CD4-positive, CD25-positive, alpha-beta regulatory T cell (primary cell): ENCODE measurements at places on chromosomes 7 and 10. TPM values are rescaled to one million over a fixed set of nuclear protein-coding genes. Genes with fewer than 3 reads are reported as not detected.
A peak's percentile ranks its signal among the peaks of the same experiment; 100 is the strongest.

DNA sequence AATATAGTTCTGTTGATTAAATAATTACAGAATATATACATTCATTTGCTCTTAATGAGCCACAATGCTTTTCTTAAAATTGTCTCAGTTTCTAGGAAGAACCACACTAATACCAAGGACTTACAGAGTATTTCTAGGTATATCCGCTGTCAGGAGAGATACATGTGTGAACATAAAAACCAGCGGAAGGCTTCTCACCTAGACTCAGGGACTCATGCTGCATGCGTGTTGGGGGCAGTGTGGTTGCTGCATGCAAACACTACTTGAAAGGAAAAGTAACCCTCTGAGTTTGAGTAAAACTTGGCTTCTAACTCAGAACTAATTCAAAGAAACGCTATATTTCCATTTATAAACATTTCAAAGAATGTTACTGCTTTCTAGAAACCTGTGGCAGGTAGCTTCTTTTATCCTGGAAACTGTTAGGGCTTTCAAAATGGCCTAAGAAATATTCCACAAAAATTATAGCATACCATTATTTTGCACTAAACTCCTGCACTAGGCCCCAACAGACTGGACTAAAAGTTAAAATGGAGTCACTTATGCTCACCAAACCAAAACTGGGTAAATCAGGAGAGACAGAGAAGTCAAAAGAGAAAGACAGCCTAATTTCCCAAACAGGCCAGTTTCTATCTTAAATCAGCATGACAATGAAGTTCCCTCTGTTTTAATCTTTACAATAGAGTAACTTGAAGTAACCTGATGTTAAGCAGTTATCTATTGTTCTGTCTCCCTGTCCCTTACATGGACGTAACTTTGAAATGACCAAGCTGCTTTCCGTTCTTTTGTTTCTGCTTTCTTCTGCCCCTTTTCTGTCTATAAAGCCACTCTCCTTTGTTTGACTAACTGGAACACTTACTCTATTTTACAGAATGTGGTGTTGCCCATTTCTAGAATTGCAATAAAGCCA is 95.2 kb upstream of the FAM133B start:
- no peaks in the 10 kb centered on the region for H3K27me3 ChIP-seq
- H3K27ac ChIP-seq: peak overlapping the region; percentile 57
- no peaks in the 10 kb centered on the region for H3K36me3 ChIP-seq
- peaks cover 41% of the 10 kb centered on the region for H3K4me1 ChIP-seq

- H3K4me3 ChIP-seq: peak overlapping the region; percentile 34
- peak; percentile 28 for DNase-seq
- no peak overlapping the region for H3K27ac ChIP-seq
- no peaks in the 10 kb centered on the region for H3K27me3 ChIP-seq
- H3K36me3 ChIP-seq: no peaks in the 10 kb centered on the region
Observed at GRCh38 chr7:142581341-142581740, 167.9 kb upstream of the PRSS1 start.

DNA sequence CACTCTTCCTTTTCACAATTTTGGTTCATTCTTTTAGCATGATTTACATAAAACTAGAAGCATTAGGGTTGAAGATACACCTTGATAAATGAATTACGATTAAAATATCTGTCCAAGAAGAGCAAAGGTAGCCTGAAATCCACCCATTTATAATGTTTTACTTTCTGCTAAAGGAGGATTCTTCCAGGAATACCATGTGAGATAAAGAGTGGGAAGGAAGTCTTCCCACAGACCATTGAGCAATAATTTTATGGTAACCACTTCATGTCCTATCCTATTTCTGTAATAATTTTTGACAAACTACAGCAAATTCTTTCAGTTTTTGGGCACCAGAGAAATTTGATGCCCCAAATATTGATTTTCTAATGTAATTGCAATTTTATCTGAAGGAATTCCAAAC is 150.6 kb upstream of the STEAP4 start:
- H3K27ac ChIP-seq: no peak overlapping the region
- no peak for DNase-seq
- no peaks in the 10 kb centered on the region for H3K27me3 ChIP-seq
- no peak overlapping the region for H3K4me3 ChIP-seq
- H3K36me3 ChIP-seq: no peaks in the 10 kb centered on the region

PRTFDC1 gene
- 1.6 TPM for total RNA-seq

- peak overlapping the region; percentile 99 for H3K4me3 ChIP-seq
- peaks cover 29% of the 10 kb centered on the region for H3K36me3 ChIP-seq
- peaks cover 57% of the 10 kb centered on the region for H3K4me1 ChIP-seq
- DNase-seq: peak; percentile 25
Observed at GRCh38 chr7:42932811-42933591, 825 bp downstream of the MRPL32 start.

SLC13A4 gene
- total RNA-seq: not detected

DNA sequence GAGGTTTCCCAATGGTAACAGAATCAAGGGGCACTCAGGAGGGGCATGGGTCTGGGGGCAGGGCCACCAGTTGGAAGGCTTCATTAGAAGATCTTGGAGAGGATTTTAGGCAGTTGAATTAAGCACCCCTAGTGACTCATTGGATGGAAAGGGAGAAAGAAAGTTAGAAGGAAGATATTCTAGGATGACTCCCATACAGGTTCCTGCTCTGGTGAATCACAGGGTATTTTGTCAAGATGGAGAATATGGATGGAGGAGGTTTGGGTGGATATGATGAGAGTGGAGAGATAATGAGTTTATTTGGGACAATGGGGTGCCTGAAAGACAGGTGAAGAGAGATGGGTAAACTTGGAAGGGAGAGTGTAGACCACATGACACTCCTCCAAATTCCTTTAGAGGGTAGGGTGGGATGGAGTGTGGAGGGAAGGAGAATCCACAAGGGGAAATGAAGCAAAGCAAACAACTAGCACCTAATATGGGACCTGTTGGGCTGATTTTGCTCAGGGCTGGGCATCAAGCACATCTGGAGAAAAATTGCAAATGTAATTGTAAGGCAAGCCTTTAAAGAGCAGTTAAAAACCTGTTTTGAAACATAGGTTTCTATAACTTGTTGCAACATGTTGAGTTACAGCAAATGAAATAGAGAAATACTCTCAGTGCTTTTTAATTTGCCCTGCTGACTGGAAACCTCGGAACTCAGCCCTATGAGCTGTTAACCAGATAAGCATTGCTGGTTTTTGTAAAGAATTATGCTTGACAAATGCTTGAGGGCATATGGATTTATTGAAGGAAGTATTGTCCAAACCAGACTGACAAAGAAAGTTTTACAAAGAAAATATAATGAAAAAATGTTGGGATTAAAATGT is 2.9 kb upstream of the ENTPD7 start:
- peaks cover 15% of the 10 kb centered on the region for H3K4me1 ChIP-seq
- H3K27ac ChIP-seq: no peak overlapping the region
- peaks cover 21% of the 10 kb centered on the region for H3K27me3 ChIP-seq
- no peaks in the 10 kb centered on the region for H3K36me3 ChIP-seq
- DNase-seq: no peak

H2BK1 gene
- 3.8 TPM for total RNA-seq

DPY19L1 gene
- 8.3 TPM for total RNA-seq

CDC14C gene
- not detected for total RNA-seq

GRCh38 chr10:50322077-50322476 is 70.8 kb upstream of the ASAH2 start:
- peaks cover 28% of the 10 kb centered on the region for H3K36me3 ChIP-seq
- peaks cover 55% of the 10 kb centered on the region for H3K4me1 ChIP-seq
- peak overlapping the region; percentile 58 for H3K27ac ChIP-seq
- no peaks in the 10 kb centered on the region for H3K27me3 ChIP-seq
- peak; percentile 48 for DNase-seq

IL6 gene
- total RNA-seq: not detected

GRCh38 chr7:99848420-99849216 is 20.8 kb downstream of the CYP3A43 start:
- H3K36me3 ChIP-seq: no peaks in the 10 kb centered on the region
- H3K4me3 ChIP-seq: no peak overlapping the region
- H3K4me1 ChIP-seq: no peaks in the 10 kb centered on the region
- DNase-seq: no peak
- peaks cover 11% of the 10 kb centered on the region for H3K27me3 ChIP-seq
- no peak overlapping the region for H3K27ac ChIP-seq

NPC1L1 gene
- total RNA-seq: 0.10 TPM

NOS3 gene
- 10.7 TPM for total RNA-seq

- peaks cover 3% of the 10 kb centered on the region for H3K4me1 ChIP-seq
- H3K36me3 ChIP-seq: no peaks in the 10 kb centered on the region
- no peak for DNase-seq
Observed at GRCh38 chr10:129329385-129330055, 137.5 kb upstream of the MGMT start.

- peak; percentile 65 for DNase-seq
- H3K4me3 ChIP-seq: no peak overlapping the region
- no peak overlapping the region for H3K27ac ChIP-seq
- H3K27me3 ChIP-seq: peaks cover 5% of the 10 kb centered on the region
- H3K4me1 ChIP-seq: peaks cover 4% of the 10 kb centered on the region
Observed at GRCh38 chr7:138008588-138009349, 6.9 kb upstream of the CREB3L2 start.

DNA sequence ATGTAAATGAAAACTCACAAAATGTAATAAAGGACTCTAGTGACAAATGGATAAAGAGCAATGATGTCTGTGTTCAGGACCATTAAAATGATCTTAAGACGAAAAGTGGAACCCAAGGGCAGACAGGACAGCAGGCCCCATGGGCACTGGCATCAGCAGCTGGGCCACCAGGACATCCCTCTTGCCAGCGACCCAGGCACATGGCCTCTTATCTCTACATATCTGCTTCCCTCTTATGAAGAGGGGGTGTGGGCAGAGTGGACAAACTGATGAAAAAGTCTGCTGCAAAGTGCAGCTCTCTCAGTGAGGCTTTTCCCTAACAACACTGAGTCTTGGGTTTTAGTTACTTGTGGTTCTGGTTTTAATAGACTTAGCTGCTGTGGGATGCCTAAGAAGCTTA is 44.8 kb upstream of the ANKRD1 start:
- H3K27me3 ChIP-seq: no peaks in the 10 kb centered on the region
- no peaks in the 10 kb centered on the region for H3K36me3 ChIP-seq
- no peak overlapping the region for H3K4me3 ChIP-seq
- H3K4me1 ChIP-seq: no peaks in the 10 kb centered on the region
- no peak overlapping the region for H3K27ac ChIP-seq

ZEB1 gene
- total RNA-seq: 150 TPM

GRCh38 chr10:48765527-48765926 is 80.9 kb downstream of the WDFY4 start:
- no peaks in the 10 kb centered on the region for H3K36me3 ChIP-seq
- no peak for DNase-seq
- H3K27me3 ChIP-seq: no peaks in the 10 kb centered on the region
- H3K27ac ChIP-seq: no peak overlapping the region
- no peak overlapping the region for H3K4me3 ChIP-seq

ABCB4 gene
- total RNA-seq: not detected

- H3K36me3 ChIP-seq: no peaks in the 10 kb centered on the region
- no peak for DNase-seq
- H3K27me3 ChIP-seq: no peaks in the 10 kb centered on the region
- H3K27ac ChIP-seq: no peak overlapping the region
- H3K4me3 ChIP-seq: no peak overlapping the region
- H3K4me1 ChIP-seq: no peaks in the 10 kb centered on the region
Observed at GRCh38 chr7:34143402-34143801, 238.1 kb downstream of the BMPER start.

GRCh38 chr10:26205223-26205622 is 11.4 kb upstream of the GAD2 start:
- no peak for DNase-seq
- H3K27ac ChIP-seq: no peak overlapping the region
- H3K4me3 ChIP-seq: no peak overlapping the region
- H3K36me3 ChIP-seq: no peaks in the 10 kb centered on the region
- H3K4me1 ChIP-seq: no peaks in the 10 kb centered on the region

PDE6C gene
- not detected for total RNA-seq

CHST3 gene
- total RNA-seq: not detected

DNA sequence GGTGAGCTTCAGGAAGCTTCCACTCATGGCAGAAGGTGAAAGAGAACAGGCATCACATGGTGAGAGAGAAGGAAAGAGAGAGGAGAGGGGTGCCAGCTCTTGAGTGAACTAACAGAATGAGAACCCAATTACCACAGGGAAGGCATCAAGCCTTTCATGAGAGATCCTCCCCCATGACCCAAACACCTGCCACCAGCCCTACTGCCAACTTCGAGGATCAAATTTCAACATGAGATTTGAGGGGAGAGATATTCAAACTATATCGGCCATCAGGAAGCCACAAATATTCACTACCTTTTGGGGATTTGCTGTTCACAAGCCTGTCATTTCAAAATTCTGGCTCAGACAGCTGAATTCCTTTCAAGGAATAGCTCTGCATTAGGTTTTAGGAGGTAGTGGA is 39.9 kb upstream of the SMNDC1 start:
- no peaks in the 10 kb centered on the region for H3K36me3 ChIP-seq
- no peak overlapping the region for H3K4me3 ChIP-seq
- H3K27me3 ChIP-seq: peaks cover 3% of the 10 kb centered on the region
- no peaks in the 10 kb centered on the region for H3K4me1 ChIP-seq
- no peak for DNase-seq

GRCh38 chr10:131135716-131136115 is 175.8 kb downstream of the TCERG1L start:
- no peak overlapping the region for H3K27ac ChIP-seq
- no peaks in the 10 kb centered on the region for H3K27me3 ChIP-seq
- no peak for DNase-seq
- H3K36me3 ChIP-seq: no peaks in the 10 kb centered on the region

SH2D4B gene
- total RNA-seq: 0.25 TPM

DNA sequence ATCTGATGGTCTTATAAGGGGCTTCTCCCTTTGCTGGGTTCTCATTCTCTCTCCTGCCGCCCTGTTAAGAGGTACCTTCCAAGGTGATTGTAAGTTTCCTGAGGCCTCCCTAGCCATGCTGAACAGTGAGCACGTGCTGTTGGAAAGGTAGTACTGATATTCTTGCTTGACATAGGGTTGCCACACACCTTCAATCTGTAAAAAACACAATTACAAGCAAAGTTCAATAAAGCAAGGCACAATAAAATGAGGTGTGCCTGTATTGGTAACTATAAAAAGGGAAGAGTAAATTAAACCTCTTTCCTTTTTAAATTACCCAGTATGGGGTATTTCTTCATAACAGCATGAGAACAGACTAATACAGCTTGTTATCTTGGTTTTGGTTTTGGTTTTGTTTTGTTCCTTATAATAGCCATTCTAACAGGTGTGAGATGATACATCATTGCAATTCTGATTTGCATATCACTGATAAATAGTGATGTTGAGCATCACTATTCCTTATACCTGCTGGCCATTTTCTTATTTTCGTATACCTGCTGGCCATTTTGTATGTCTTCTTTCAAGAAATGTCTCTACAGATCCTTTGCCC is 164.9 kb upstream of the TRIM24 start:
- DNase-seq: no peak
- H3K27ac ChIP-seq: no peak overlapping the region
- no peaks in the 10 kb centered on the region for H3K4me1 ChIP-seq
- no peaks in the 10 kb centered on the region for H3K36me3 ChIP-seq
- no peaks in the 10 kb centered on the region for H3K27me3 ChIP-seq
